ENCODE measurements at places on chromosomes 3 and 15. TPM values are rescaled to one million over a fixed set of nuclear protein-coding genes. Genes with fewer than 3 reads are reported as not detected.

DNA sequence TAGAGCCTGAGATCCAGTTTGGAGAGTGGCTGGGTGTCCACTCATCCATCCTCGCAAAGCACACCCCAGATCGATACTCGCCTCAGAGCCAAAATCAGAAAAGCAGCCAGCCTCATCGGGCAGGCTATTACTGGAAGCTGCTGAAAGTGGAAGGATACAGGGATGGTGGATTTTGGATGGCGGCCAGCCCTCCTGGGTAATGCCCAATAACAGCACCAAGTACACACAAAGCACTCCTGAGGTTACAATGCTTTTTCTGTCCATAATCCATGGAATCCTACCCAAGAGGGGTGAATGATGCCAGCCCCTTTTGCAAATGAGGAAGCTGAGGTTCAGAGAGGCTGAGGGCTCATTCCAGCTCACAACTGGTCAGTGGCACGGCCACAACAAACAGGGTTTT, 93.1 kb upstream of the SLC6A11 start:
- DNase-seq: no peak

DNA sequence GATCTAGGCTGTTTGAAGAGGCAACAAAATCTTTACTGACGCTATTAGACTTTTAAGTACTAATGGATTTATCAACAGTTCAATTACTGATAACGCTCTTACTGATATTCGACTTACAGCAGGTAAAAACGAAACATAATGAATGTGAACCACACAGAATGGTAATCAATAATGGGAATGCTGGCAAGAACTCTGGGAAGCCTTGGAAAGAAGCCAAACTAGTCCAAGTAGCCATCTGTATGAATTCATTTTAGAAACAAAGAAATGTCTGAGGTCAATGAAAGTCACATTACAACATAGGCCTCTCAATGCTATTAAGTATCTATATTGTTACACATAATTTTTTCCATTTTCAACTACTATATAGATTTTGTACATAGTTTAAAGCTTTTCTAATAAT, 130.0 kb downstream of the DMXL2 start:
- no peak for DNase-seq

GRCh38 chr3:164465172-164465571, 613.1 kb downstream of the SI start:
- DNase-seq: no peak

DNA sequence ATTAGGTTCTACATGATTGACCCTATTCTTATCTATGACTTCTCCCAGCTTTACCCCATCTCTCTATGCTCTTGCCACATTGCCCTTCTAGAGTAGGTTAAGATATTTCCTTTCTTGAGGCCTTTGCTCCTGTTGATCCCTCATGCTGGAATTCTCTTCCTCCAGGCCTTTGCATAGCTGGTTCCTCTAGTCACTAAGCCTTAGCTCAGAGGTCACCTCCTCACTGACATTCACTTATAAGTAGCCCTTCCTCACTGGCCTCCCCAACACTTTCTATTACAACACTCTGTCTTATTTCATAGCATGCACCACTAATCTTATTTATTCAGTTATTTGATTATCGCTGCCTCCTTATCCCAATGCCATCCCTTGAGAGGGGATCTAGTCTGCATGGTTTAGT, 228.4 kb upstream of the COL8A1 start:
- no peak for DNase-seq

The GOLGA8J gene
- 0.29 TPM for total RNA-seq

The LMAN1L gene
- total RNA-seq: under 0.01 TPM
